ENCODE measurements at places on chromosomes 12 and 14.

DNA sequence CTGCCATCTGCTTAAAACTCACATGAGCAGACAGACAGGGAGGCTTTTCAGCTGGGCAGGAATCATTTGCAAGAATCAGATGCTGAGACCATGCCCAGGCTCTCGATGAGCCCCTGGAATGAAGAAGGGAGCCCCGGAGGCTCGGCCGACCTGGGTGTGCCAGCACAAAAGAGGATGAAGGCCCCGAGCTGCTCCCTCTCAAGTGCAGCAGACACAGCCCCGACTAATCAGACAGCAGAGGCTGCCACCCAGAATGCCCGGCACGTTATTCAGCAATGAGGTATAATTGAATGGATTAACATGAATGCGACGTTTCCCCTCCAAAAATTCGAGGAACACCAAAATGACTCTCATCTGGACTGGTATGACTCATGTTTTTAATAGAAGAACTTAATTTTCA lies 58.9 kb downstream of the BCL11B start:
- DNase-seq, result no peak

DNA sequence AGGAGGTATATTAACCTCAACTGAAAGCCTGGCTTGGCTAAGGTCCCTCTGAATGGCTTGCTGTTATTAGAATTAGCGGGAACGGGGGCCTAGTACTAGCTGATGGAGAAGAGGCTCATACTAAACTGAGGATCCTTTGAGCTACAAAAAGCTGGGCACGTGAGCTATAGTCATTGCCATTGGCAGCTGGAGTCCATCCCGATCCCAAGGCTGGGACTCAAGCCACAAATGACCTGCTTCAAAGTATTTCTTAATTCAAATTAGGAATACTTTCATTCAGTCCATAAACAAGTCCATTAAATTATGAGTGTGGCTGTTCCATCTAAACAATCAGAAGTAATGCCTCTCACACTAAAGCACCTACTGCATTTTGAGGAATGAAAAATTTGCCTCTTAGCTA lies 114.5 kb downstream of the DACT1 start:
- no peak for DNase-seq

GRCh38 chr14:80637756-80638619 lies 303.6 kb downstream of the CEP128 start:
- no peak for DNase-seq

DNA sequence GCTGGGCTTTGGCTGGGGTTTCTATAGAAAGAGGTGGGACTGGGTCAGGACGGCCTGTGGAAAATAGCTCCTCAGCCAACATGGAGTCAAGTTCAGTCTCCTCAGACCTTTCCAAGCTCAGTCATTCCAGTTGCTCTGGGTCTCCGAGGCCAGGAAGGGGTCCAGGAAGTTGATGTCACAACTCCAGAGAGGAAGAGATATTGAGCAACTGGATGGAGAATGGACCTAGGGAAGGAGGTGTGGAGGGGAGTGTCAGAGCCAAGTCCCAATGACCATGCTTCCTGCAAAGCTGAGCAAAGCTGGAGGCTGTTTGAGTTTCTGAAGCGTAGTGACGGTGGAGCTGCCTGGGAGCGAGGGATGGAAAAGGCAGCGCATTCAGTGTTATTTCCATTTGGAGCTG lies 86.1 kb downstream of the SLC24A4 start:
- DNase-seq, result no peak

DNA sequence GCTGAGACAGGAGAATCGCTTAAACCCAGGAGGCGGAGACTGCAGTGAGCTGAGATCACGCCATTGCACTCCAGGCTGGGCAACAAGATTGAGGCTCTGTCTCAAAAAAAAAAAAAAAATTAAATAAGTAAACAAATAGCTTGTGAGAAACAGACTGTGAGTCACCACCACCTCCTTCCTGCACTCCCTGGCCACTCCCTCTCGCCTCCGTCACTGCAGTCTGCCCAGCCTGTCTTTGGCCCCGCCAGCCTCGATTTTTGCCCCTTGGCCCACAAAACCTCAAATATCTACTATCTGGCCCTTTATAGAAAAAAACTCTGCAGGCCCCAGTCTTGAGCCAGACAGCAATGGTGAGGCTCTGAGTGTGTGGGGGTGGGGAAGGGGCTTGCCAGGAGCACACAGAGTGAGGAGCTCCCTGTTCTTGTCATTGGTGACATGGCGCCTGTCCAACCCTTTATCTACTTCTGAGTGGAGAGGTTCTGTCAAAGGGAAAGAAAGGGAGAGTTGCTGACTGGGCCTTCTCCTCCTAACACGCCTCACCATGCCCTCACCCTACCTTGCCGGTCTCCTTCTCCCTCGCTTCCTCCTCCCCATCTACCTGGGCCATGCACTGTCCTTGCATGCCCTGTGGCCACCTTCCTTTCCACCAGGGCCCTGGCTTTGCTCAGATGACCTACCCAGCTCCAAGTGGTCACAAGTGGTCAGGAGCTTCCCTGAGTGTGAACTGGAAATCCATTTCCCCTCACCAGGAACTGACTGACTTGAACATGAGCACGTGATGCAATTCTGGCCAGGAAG lies 22.1 kb downstream of the LGMN start:
- no peak for DNase-seq
